Left colon (tissue), 2 donors: ENCODE measurements at places on chromosomes 3 and 15. TPM values are rescaled to one million over a fixed set of nuclear protein-coding genes. Genes with fewer than 3 reads are reported as not detected.

The GOLGA8Q gene
- not detected for total RNA-seq

The C3orf52 gene
- 35.7 TPM for total RNA-seq

The RRP9 gene
- total RNA-seq = 11.0 TPM

The ALPK3 gene
- total RNA-seq = 1.1 TPM

The RLBP1 gene
- total RNA-seq = not detected

The KIF7 gene
- total RNA-seq = 2.5 TPM

The BTLA gene
- 1.2 TPM for total RNA-seq
